Activated CD8-positive, alpha-beta memory T cell treated with anti-CD3 and anti-CD28 coated beads for 1 hour (primary cell): ENCODE measurements at places on chromosomes 3 and 15.

DNA sequence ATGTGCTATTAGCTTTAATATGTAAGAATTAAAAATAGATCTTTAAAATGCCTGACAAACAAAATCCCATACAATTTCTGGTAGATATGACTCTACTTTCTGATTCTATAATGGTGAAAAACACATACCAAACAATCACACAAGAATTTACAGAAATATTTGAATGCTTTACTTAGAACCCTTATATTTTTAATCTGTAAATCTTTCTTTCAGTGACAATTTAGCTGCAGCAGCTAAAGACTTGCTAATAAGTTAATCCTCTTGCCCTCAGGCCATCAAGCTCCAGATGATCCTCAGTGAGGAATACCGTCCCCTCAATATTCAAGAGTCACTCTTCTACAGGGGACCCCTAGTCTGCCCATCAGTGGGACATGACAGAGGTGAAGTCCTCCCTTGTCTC is 55.6 kb downstream of the C3orf80 start:
- DNase-seq, result no peak

DNA sequence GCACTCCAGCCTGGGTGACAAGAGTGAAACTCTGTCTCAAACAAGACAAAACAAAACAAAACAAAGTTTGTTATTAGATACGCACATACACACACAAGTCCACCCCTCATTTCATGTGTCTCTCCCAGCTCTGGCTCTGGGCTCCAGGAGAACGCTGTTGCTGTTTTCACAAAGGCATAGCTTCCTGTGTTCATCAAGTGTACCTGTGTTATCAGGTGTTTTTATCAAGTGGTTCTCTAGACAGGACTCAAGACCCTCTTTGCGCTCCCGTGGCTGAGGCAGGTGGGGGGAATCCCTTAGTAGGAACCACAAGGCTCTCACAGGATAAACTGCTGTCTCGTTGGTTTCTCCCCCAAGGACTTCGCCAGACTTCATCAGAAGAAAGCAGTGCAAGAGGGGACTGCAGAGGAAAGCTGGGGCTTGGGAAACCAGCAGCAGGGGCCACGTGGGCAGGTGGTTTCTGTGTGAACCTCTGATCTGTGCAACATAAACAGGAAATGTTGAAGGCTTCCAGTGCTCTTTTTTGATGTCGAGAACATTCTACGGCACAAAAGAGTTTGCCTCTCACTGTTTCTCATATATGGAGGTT is 6.9 kb upstream of the PPP1R2 start:
- DNase-seq, result peak; percentile 62

DNA sequence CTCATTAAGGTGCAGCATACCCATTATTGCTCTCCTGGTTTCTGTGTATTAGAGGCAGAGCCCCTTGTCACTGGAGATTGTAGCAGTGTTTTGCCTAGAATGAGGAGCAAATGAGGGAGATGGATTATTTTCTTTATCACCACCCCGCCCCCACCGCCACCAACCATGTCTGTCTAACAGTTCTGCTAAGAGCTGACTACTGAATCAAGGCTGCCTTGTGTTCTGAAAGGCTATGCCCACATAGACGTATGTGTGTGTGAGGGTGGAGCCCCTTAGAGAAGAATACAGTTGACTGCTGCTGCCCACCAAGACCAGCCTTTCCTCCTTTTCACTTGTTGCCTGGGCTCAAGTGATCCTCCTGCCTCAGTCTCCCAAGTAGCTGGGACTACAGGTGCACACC is 47.4 kb downstream of the RAD54L2 start:
- no peak for DNase-seq

DNA sequence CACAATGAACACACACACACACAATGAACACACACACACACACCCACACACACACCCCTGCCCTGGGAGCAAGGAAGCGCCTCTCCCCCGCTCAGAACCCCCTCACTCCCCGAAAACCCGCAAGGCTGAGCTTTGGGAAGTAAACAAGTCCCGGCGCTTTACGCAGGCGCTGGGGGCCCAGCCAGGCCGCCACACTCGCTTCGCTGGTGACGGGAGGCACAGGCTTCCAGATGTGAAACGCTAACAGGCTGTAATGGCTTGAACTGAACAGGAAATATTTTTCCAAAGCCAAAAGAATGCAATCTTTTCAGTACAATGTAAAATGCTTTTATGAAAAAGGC is 122.7 kb upstream of the IGF1R start:
- no peak for DNase-seq

DNA sequence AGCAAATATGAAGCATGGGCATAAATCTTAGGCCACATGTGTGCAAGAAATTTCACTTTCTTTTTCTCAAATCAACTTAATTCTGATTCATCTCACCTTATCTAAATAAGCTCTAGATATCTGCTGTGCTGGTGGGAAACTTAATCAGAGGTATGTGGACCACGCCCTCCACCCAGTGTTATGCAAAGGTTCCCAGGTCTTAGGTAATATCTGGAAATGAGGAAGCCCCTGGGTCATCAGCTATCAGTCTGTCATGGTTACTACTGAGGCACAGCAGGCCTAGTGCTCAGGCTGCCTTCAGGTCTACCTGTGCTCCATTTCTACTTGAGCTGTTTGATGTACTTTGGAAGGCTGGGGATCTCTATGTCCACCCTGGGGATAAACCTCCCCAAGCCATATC is 134.4 kb upstream of the KCNH8 start:
- DNase-seq, result no peak

DNA sequence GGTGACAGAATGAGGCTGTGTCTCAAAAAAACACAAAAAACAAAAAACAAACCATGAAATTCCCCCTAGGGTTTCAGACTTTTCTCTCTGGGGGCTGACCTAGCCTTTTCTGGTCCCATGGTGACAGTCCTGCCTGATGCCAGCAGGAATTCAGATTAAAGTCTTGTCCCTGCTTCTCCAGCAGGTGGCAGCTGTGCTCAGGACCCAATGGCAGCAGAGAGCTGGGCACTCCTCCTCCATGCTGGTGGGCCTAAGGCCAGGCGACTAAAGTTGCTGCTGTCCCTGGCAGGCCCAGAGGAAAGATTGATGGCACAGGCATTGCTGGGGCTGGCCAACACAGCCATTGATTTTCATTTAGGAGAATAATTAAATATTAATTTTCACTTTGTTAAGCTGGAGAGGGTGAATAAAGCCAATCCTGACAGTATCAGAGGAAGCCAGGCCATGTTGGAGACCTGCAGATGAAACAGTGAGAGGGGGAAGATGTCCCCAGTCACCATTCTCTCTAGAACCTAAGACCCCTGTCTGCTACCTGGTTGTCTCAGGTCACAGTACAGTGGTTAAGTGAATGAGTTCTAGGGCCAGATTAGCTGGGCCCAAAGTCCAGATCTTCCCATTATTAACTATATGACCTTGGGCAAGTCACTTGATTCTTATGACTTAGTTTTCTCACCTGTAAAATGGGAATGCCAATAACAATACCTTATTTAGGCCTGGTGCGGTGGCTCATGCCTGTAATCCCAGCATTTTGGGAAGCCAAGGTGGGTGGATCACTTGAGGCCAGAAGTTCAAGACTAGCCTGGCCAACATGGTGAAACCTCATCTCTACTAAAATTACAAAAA is 7.1 kb downstream of the CELF6 start:
- peak; percentile 26 for DNase-seq

DNA sequence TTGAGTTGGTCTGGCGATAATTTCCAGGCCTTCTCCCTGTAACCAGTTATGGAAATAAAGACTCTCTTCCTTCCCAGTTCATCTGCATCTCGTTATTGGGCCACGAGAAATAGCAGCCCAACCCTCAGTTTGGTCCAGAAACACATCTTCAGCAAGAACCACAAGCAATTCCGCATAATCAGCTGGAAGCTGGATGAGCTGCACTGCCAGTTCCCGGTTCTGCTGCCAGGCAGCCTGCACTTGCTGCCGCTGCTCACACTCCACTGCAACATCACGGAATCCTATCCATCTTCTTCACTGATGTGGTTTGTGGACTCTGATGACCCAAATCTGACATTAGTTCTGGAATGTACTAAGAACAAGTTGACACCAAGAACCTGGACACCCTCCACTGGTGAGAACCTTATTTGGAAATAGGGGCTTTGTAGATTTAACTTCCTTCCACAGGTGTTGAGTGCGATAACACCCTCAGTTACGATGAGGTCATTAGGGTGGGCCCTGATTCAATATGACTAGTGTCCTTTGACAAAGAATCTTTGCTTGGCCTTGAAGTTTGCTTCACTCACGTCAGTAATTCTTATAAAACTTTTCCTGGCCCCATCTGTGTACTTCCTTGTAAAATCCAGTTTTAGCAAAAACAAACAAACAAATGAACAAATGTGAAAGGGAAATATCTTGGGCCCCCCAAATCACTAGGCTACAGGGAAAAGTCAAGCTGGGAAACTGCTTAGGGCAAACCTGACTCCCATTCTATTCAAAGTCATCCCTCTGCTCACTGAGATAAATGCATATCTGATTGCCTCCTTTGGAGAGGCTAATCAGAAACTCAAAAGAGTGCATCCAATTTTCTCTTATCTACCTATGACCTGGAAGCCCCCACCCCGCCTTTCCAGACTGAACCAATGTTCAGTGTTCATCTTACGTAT is 221.9 kb upstream of the PROK2 start:
- DNase-seq, result no peak
